Endothelial cell (in vitro differentiated cells): ENCODE measurements at places on chromosomes 11 and 22. TPM values are rescaled to one million over a fixed set of nuclear protein-coding genes. Genes with fewer than 3 reads are reported as not detected.

- no peak for DNase-seq
These were observed 434 bp downstream of the XPNPEP3 start for GRCh38 chr22:40857309-40857855.

SMIM35 gene
- not detected for total RNA-seq

DNA sequence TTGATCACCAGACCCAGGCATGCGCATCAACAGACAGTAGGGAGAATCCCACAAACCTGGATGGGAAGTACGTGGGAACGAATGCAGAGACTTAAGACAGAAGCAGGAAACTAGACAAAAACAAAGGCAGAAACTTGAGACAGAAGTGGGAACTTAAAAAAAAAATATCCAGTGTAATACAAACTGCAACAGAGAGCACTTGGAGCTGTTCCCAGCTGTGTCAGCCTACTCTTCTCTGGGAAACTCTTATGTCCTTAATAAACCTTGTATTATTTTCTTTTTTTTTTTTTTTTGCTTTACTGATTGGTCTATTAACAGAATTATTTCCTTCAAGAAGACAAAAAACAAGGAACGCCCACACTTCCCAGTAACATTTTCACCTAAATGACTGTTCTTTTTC is 1818.1 kb upstream of the RAG2 start:
- no peak for DNase-seq

CDC42EP2 gene
- 37.7 TPM for total RNA-seq

OR51B5 gene
- total RNA-seq = 0.82 TPM

MYO18B gene
- not detected for total RNA-seq

DNA sequence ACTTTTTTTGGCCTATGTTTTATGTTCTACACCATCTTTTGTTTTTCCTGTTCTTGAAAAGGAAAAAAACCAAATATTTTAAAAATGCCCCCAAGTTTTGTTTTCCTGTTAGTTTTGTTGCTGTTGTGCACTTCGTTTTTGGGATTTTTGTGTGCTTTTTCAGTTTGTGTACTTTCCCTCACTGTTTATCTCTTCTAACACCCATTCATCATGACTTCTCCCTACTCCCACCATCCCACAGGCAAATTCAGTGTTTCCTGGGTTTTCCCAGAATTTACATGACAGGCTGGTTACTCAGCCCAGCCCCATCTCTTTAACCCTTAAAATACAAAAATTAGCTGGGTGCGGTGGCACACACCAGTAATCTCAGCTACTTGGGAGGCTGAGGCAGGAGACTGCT is 15.6 kb downstream of the TMEM123 start:
- no peak for DNase-seq

GRCh38 chr11:490930-491260 is 16.1 kb downstream of the RNH1 start:
- no peak for DNase-seq

GRCh38 chr11:48116437-48117228 is 100.0 kb upstream of the OR4B1 start:
- DNase-seq = peak; percentile 42

CDK2AP2 gene
- total RNA-seq = 27.8 TPM
